ENCODE measurements at places on chromosomes 16 and 17.

DNA sequence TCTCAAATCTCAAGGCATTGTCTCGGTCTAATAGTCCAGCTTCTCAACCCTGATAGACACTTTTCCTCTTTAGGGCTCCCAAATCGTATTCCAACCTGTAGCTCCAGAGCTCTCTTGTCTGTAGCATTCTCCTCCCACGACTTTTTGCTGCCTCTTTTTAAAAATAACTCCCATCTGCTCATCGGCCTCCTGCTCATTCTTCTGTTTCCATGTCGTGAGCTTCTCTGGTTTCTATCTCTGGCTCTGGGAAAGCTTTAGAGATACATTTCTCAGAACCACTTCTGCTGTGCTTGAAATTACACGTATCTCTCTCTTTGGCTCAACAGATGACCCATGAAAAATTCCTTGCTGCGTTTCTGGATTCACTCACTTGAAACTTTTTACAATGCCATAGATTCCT, 609.6 kb upstream of the C16orf82 start:
- DNase-seq, result no peak

DNA sequence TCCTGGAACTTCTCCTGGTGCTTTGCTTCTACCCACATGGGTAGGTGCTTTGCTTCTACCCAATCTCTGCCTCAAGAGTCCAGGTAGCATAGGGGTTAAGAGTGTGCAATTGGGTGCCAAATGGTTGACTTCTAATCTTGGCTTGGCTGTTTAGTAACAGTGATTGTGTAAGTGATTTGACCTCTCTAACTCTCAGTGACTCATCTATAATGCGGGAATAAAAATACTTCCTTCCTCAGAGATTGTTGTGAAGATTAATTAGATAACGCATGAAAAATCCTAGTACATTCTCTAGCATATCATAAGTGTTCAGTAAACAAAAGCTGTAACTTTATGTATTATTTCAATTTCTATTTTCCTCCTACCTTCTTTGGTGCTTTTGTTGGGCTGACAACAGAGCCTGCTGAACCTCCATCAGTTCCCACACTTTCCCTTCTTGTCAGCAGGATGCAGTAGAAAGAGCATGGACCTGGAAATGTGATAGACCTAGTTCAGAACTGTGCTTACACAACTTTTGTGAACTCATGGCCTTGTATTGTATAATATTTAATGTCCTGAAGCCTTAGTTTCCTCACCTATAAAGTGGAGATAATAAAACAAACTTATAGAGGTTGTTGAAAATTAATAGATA, 72.9 kb upstream of the SMIM36 start:
- DNase-seq, result no peak

- no peak for DNase-seq
Observed at GRCh38 chr17:70073799-70074198, 1.2 kb upstream of the KCNJ16 start.

DNA sequence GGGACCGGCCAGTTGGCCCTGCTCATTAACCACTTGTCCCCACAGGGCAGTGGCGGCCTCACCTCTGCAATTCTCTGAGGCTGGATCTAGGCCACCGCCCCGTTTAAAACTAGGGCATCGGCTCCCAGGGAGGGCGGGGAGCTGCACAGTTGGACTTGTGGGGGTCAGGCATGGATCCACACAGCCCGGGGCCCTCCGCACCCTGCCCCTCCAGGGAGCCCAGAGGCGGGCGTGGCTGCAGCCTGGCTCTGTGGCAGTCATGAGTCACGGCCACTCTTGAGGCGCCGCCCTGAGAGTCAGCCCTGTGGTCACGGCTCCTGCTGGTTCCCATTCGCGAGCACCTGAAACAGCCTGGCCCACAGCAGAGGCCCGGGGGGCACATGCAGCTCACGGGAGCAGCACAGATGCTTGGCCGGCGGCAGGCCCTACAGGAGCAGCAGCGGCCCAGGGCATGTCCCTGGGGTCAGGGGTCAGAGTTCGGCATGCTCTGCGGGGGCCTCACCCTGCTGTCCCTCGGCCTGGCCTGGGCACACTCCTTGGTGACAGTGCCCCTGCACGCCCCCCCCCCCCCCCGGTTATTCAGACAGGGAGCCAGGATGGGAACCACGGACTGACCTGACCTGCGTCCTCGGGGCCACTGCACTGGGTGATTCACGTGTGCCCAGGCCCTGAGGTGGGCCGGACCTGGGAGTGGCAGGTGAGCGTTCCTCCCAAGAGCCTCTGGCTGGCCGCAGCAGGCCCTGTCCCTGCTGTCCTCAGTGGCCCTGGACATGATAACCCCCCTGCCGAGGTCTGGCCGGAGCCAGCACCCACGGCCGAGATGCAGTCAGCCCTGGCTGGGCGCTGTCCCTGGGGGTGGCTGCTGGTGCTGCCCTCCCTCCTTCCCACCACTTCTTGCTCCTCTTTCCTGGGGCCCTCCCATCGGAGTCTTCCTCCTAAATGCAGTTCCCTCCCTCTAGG, 8.2 kb downstream of the CAPN15 start:
- no peak for DNase-seq

DNA sequence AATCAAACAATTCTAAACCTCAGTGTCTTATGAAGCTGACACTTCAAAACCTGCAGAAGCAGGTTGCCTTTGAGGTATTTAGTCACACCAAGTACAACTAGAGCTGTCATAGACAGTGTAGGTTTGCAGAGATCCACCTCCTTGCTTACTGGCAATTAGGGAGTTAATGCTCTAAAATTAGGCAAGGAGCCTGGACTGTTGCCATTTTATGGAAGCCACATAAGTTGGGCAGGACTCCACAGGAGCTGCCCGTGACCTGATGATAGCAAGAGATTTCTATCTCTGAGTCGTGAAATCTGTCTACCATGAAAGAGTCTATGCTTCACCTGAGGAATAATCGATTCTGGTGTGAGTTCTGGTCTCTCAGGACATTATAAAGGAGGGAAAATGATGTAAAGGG, 8.9 kb downstream of the EME1 start:
- DNase-seq, result no peak

GRCh38 chr17:78793968-78794367, 11.9 kb upstream of the CYTH1 start:
- no peak for DNase-seq

DNA sequence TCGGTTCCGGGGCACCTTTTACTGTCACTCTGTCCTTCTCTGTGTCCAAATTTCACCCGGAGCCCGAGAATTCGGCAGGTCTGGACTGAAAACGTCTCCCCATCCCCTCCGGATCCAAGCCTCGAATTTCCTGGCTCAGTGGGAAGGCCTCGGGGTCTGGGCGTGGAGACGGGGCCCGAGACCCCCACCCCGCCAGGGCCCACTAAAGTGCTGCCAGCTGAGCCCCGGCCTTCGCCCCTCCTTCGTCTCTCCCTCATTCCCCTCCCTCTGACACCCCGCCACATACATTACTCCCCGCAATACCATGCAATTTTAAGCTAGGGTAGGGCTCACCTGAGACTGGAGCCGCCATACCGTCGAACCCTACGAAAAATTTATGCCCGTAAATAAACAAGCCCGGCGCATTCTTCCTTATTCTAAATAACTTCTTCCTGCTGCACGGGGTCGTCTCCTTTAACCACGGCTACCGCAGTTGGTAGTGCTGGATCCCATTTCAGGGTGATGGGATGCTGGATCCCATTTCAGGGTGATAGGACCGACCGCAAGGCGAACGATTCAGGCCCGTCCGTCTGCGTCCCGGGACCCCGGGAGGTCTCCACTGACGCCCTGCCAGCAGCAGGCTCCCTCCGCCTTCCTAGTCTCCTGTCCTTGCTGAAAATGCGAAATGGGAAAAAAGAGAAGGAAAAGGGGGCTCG, 4.4 kb upstream of the OR1F1 start:
- no peak for DNase-seq

- no peak for DNase-seq
Observed at GRCh38 chr17:511833-512251, 159.2 kb upstream of the RPH3AL start.

DNA sequence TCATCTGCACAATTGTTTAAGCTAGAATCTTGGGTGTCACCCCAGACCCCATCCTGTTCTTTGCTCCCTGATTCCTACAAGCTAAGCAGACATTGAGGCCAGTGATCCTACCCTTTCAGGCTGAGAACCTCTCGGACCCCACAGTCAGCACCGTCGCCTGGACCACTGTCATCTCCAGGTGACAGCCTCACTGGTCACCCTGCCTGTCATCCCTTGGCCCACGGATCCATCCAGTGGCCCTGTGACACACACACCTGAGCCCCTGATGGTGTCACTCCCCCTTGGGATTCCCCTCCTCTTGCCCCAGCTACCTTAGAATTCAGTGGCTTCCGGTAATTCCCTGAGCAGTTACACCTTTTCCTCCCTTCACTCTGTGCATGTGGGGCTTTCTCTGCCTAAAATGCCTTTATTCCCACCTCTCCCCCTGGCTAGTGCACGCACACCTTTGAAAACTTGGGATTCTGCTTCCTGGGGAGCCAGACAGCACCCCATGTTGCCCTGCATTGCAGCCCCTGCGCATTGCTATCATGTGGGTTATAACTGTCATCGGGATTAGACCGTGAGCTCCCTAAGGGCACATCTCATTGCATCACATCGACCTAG, 3.0 kb downstream of the C16orf86 start:
- no peak for DNase-seq

DNA sequence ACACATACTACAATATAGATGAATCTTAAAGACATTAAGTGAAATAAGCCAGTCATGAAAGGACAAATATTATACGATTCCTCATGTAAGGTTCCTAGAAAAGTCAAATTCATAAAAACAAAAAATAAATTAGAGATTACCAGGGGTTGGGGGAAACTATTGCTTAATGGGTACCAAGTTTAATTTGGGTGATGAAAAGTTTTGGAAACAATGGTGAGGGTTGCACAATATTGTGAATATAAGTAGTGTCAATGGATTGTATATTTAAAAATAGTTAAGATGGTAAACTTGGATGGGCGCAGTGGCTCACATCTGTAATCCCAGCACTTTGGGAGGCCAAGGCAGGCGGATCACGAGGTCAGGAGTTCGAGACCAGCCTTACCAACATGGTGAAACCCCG, 17.9 kb downstream of the HSF5 start:
- no peak for DNase-seq

GRCh38 chr16:89823087-89823823, 5.0 kb upstream of the SPIRE2 start:
- DNase-seq, result peak; percentile 42

DNA sequence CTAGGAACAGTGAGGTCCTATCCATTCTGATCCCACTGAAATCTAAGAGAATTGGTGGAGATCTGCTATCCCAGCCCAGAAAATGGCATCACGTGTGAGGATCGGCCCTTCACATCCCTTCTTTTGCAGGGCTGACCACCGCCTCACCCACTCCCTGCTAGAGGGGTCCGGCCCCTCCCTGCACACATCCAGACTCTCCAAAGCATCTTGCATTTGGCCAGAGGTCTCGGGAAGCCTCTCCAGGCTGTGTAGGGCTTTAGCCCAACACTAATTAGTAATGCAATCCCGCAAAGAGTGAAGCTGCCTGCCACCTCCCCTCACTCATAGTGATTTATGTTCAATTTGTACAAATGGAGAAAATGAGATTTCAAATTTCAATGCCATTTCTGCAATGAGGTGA, 434.4 kb upstream of the ZFHX3 start:
- no peak for DNase-seq

DNA sequence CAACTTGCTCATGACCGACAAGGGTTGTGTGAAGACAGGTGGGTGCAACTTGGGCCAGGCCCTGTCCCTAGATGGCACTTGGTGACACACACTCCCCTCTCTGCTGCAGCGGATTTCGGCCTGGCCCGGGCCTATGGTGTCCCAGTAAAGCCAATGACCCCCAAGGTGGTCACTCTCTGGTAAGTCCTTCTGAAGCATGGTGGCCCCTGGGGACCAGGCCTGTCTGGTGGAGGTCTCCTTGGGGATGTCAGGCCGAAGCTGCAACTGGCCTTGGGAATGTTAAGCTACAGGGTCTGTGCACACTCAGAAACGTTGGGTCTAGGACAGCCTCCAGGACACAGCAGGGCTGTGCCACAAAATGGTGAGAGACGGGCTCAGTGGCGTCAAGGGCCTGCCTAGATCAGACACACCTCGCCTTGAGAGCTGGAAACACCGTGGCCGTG, 6.8 kb downstream of the CDK10 start:
- no peak for DNase-seq

- no peak for DNase-seq
Observed at GRCh38 chr16:80875616-80876015, 71.2 kb upstream of the CDYL2 start.

DNA sequence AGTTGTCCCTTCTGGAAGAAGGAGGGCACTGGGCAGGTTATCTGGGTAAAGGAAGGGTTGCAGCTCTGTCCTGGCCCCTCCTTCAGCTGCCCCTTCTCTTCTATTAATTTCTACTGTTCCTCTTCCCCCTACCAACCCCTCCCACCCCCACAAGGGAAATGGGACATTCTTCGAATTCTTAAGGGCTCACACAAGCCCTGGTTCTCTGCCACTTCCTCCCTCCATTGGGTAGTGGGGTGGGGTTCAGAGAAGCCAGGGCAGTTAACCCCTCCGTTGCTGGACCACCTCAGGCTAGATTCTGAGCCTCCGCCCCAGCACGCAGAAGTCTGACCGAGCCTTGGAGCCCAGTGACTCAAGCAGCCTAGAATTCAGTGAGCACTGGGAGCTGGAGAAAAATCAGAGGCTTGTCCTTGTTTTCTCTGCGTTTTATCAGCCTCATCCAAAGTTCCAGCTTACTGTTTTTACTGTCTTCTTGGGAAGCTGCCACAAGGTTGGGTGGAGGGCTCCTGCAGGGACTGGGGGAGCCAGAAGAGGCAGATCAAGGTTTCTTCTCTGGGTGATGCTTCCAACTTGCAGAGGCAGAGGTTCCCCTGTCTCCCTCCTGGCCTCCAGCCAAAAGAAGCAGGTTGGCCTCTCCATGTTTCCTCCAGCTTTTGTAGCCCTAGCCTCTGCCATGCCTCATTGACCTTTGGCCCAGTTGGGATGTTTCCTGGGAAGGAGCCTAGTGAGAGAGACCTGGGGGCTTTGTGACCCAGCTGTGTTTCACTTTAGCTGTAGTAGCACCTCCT, 10.2 kb downstream of the LASP1 start:
- DNase-seq, result no peak

GRCh38 chr17:34723875-34724274, 144.5 kb downstream of the TMEM132E start:
- DNase-seq, result no peak

DNA sequence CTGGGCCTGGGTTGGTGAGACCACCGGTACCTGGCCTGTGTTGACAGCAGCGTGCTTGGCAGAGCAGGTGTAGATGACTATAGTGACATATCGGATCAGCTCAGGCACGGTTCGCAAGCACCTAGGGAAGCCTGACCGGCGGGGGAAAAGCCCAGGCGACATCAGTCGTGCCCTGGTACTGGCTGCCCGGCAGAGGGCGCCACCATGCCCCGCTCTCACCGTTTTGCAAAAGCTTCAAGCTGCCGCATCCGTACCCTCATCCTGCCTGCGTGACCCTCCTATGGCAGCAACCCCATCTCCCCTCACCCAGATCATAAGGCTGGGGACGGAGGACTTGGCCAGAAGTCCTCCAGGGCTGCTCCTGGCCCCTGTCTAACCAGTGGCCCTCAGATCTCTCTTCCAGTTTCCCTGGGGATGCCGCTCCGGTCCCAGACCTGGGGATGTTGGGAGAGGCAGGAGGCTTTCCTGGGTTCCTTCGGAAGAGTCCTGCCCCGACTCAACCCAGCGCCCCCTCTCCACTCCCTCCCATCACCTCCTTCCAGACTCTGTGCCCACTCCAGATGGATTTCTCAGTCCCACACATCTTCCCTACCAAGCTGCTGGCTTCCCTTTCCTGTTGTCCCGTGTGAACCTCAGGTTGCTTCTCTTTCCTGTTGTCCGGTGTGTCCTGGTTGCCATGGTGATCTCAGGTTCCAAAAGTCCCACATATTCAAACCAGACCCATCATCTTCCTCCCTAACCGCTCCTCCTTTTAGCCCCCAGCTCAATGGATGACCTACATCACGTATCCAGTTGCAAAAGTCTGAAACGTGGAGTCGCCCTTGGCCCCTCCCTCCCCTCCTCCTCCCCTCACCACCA, 13.7 kb downstream of the ALOX12B start:
- no peak for DNase-seq
